ENCODE measurements at places on chromosomes 4 and X.

- no peak for DNase-seq
Observed at GRCh38 chr4:138952411-138952810, 63.2 kb upstream of the NOCT start.

- DNase-seq: peak; percentile 0
Observed at GRCh38 chrX:65601530-65602220, 65.8 kb upstream of the MSN start.

- DNase-seq: no peak
Observed at GRCh38 chrX:55488006-55488592, 1.5 kb downstream of the USP51 start.

- DNase-seq: no peak
Observed at GRCh38 chr4:118981171-118981838, 92.7 kb downstream of the SYNPO2 start.

GRCh38 chr4:40881851-40882250 lies 132.1 kb downstream of the NSUN7 start:
- no peak for DNase-seq

GRCh38 chr4:52606040-52606439 lies 53.1 kb downstream of the USP46 start:
- DNase-seq: no peak

- DNase-seq: no peak
Observed at GRCh38 chr4:137370679-137371078, 161.6 kb downstream of the PCDH18 start.

GRCh38 chrX:45824471-45824870 lies 623.8 kb upstream of the DIPK2B start:
- no peak for DNase-seq

DNA sequence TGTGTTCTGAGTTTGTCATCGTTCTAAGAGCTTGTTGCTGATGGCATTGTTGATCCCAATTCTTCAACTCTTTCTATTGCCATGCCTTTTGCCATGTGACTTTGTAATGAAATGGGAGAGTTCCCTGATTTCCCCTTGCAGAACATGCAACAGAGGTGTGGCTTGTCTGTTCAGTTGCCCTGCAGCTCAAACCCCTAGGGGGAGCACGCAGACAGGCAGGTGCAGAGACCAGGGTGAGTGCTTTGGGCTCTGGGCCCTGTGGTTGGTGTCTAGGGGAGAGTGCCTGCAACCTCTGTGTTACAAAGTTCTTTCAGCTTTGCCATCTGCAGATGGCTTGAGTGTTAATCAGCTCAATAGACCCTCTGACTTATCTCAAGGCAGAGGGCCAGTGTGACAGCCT lies 332.7 kb downstream of the MID1IP1 start:
- DNase-seq: no peak

GRCh38 chr4:153759407-153760316 lies at the start of gene RNF175:
TSS of gene RNF175 (minus strand) at chr4:153760024. CDS start at chr4:153759862, 162 bp downstream.
- DNase-seq: no peak

DNA sequence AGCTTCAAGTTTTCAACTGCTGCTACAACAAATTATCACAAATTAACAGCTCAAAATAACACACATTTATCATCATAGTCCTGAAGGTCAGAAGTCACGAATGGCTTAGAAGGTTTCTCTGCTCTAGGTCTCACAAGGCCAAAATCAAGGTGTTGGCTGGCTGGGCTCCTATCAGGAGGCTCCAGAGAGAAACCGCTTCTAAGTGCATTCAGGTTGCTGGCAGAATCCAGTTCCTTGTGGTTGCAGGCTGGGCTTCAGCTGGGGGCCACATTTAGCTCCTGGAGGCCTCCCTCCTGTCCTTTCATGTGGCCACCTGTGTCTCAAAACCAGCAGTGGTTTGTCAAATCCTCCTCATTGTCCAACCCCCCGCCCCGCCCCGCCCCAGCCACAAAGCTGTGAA lies 15.4 kb downstream of the MRFAP1 start:
- no peak for DNase-seq

GRCh38 chrX:40169193-40170101 lies 71.7 kb upstream of the BCOR start:
- no peak for DNase-seq

DNA sequence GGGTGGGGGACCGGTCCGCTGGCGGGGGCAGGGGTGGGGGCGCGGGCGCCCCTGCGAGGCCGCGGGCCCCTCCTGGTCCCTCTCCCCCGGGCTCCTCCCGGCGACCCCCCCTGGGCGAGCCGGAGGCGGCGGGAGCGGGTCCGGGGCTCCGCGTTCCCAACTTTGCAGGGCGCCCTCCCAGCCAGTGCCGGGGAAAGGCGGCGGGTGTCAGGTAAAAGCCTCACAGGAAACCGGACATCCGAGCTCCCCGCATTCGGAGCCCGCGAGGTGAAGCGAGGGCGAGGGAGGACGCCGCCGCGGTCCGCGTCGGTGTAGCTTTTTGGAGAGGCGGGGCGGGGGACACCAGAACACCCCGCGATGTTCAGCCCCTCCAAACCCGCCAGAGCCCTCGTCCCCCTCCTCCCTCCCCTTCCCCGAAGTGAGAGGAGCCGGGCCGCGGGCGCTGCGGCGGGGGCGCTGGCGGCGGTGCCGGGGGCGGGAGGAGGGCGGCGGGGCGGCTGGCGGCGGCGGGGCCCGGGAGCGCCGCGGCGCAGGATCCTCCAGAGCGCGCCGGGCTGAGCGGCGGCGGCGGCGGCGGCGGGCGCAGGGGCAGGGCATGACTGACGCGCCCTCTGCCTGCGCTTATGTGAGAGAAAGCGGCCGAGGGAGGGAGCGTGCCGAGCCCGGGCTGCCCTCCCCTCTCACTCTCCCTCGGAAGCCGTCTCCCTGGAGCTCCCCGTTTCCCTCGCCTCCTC lies at the start of gene VEGFC:
TSS of gene VEGFC (minus strand) at position 597 of the 734 bp plus-strand sequence. CDS start 611 bp downstream, outside the sequence.
- no peak for DNase-seq

DNA sequence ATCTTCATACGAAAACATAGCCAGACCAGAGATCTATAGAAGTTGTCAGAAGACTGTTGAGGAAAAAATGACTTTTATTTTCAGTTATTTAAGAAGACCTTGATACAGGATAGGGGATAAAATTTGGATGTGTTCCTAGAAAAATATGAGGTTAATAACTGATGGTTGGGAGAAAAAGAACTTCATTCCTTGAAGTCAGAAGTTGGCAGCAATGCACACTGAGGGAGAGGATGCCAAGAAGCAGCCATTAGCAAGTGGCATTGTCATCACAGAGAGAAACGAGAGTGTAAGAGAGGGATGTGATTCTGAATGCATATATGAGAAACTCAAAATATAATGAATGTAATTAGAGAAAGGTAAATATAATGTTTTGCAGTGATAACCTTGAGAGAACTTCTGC lies 382.1 kb upstream of the EPHA5 start:
- DNase-seq: no peak

- no peak for DNase-seq
Observed at GRCh38 chr4:67332627-67333026, 212.7 kb downstream of the CENPC start.

- DNase-seq: no peak
Observed at GRCh38 chr4:85870298-85871083, 395.5 kb downstream of the ARHGAP24 start.

- no peak for DNase-seq
Observed at GRCh38 chrX:97846718-97847237, 963.1 kb downstream of the RPA4 start.

DNA sequence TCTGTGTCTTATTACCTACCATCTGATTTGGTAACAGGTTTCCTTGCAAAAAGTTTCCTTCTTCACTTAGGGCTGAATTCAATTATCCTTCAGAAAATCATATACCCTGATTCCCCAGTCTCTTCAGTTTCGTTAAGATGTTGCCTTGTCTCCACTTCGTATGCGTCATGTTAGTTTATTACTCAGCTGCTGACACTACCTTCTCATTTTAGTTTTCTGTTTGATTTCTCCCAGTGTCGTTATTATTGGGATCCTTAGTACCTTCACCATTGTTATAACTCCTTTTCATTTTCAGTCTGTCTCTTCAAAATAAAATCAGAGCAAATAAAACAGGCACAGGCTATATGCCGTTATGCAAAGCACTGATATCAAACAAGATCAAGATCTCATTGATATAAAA lies 87.5 kb upstream of the RBPJ start:
- DNase-seq: no peak

DNA sequence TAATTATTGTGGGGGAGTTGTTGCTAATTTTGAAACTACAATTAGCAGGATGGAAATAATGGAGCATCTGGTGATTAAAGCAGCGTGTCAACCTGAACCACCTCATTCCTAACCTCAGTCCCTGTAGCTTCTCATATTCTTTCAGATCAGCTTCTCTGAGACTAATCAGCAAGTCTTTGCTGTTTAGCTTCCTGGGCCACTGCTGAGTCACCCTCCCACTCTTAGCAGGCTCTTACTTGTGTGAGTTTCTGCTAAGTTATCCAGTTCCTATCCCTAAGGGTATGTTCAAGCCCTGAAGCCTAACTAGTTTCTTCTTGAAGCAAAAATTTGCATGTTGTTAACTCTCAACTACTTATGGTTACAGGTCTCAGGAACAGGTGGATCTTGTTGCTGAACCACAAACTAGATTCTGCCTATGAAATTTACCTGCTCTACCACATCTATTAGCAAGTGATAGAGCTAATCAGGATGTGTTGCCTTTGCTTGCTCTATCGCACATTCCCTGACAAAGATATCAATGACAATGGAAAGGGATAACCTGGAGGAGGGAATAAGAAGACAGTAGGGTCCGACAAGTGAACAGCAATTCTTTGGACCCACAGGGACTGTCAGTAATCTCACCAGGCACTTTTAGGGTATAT lies 134.2 kb downstream of the EIF4E start:
- DNase-seq: no peak

Data from amygdala (tissue), 56 donors.